Spleen (tissue), 13 donors: ENCODE measurements at places on chromosomes 16 and 17. TPM values are rescaled to one million over a fixed set of nuclear protein-coding genes. Genes with fewer than 3 reads are reported as not detected.

DNA sequence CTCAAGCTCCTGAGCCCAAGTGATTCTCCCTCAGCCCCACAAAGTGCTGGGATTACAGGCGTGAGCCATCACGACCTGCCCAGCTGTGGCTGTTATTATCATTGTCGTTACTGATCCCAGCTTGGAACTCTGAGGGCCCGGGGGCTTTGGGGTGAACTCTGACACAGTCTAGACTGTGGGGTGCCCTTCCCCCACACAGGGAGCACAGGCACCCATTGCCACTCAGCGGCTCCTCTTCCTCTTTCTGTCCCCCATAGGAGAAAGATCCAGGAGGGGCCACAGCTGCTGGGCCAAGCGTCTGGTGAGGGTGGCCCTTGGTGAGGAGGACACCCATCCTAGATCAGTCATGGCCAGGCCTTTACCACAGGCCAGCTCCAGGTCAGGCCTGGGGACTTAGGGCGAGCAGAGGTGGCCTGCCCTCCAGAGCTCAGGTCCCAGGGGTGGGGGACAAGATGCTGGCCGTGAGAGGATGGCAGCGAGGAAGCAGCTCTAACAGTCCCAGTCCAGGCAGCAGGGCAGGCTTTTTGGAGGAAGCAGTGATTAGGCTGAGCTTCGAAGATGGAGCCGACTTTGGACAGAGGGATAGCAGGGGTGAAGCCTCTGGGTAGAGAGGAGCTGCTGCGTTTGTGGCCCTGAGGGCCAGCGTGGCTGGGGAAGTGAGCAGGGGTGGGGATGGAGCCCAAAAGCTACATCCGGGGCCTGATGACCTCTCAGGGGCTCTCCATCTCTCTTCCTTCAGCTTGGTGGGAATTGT lies 24.7 kb downstream of the TMEM235 start:
- peak; percentile 81 for DNase-seq
- peaks cover 5% of the 10 kb centered on the region for H3K27me3 ChIP-seq
- H3K36me3 ChIP-seq, result no peaks in the 10 kb centered on the region
- peaks cover 98% of the 10 kb centered on the region for H3K4me1 ChIP-seq

- no peak overlapping the region for H3K27ac ChIP-seq
- H3K4me1 ChIP-seq, result no peaks in the 10 kb centered on the region
- no peak for DNase-seq
- H3K27me3 ChIP-seq, result no peaks in the 10 kb centered on the region
- H3K4me3 ChIP-seq, result no peak overlapping the region
Observed at GRCh38 chr17:69796078-69796477, 278.9 kb upstream of the KCNJ16 start.

CWC25 gene
- 26.6 TPM for total RNA-seq

GRCh38 chr16:78461496-78462287 lies 362.2 kb downstream of the WWOX start:
- DNase-seq, result no peak
- no peak overlapping the region for H3K27ac ChIP-seq
- H3K27me3 ChIP-seq, result no peaks in the 10 kb centered on the region
- no peak overlapping the region for H3K4me3 ChIP-seq

CLEC18B gene
- total RNA-seq, result 2.1 TPM

- peaks cover 8% of the 10 kb centered on the region for H3K36me3 ChIP-seq
- H3K4me3 ChIP-seq, result no peak overlapping the region
- H3K4me1 ChIP-seq, result peaks cover 44% of the 10 kb centered on the region
- H3K27ac ChIP-seq, result no peak overlapping the region
- no peak for DNase-seq
- H3K27me3 ChIP-seq, result no peaks in the 10 kb centered on the region
Observed at GRCh38 chr17:67221062-67221998, 23.7 kb downstream of the HELZ start.

- peaks cover 10% of the 10 kb centered on the region for H3K4me1 ChIP-seq
- H3K27ac ChIP-seq, result no peak overlapping the region
- H3K4me3 ChIP-seq, result no peak overlapping the region
- no peaks in the 10 kb centered on the region for H3K27me3 ChIP-seq
Observed at GRCh38 chr17:66379996-66380395, 77.6 kb downstream of the PRKCA start.

KRTAP1-1 gene
- not detected for total RNA-seq

ACSM5 gene
- total RNA-seq, result 2.8 TPM

DNA sequence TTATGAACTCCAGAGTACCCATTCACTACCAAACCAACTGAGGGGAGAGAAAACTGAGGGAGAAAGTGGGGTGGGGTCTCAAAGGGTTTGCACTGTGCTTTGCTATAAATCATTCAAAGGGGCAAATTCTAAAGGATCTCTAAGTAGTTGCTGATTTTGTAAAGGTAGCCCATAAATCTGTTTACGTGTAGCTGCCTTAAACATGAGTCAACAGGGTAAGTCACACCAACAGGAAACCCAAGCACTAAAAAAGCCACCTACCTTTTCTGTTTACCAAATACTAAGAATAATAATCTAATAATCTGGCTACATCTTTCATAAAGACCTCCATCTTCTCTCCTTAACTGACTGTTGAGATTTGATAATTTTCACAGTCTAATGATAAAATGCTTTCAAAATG lies 8.4 kb upstream of the HSBP1 start:
- H3K27me3 ChIP-seq, result no peaks in the 10 kb centered on the region
- DNase-seq, result no peak
- no peak overlapping the region for H3K27ac ChIP-seq
- H3K36me3 ChIP-seq, result no peaks in the 10 kb centered on the region
- no peaks in the 10 kb centered on the region for H3K4me1 ChIP-seq

- peaks cover 66% of the 10 kb centered on the region for H3K36me3 ChIP-seq
- no peaks in the 10 kb centered on the region for H3K27me3 ChIP-seq
- no peak for DNase-seq
- H3K27ac ChIP-seq, result no peak overlapping the region
Observed at GRCh38 chr17:45406107-45406506, 26.6 kb downstream of the ARHGAP27 start.

GRCh38 chr16:56956076-56956475 lies 5.7 kb upstream of the CETP start:
- H3K36me3 ChIP-seq, result no peaks in the 10 kb centered on the region
- no peak overlapping the region for H3K27ac ChIP-seq
- no peaks in the 10 kb centered on the region for H3K27me3 ChIP-seq
- peaks cover 1% of the 10 kb centered on the region for H3K4me1 ChIP-seq

- H3K4me3 ChIP-seq, result no peak overlapping the region
- no peaks in the 10 kb centered on the region for H3K27me3 ChIP-seq
- no peaks in the 10 kb centered on the region for H3K36me3 ChIP-seq
- H3K27ac ChIP-seq, result no peak overlapping the region
- no peak for DNase-seq
Observed at GRCh38 chr17:34358631-34359030, 2.4 kb downstream of the CCL13 start.
